ENCODE measurements at places on chromosomes 6 and 20.

GRCh38 chr20:56716806-56717205 is 87.7 kb downstream of the TFAP2C start:
- no peak for DNase-seq

DNA sequence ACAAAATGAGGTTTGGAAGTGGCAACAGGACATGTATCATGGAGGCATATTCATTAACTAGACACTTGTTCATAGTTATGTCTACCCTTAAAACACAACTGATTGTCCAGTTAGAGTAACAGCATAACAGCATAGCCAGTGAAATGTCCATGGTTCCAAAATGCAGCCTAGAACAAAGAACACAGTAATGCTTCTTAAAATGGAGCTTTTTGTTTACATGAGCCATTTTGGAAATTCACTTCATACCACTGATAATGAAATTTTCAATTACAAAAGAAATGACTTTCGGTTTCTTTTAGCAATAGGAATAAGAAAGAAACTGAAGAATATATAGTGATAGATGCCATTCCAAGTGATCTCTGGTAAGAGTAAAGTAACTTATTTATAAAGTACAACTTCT is 111.1 kb upstream of the DST start:
- no peak for DNase-seq

DNA sequence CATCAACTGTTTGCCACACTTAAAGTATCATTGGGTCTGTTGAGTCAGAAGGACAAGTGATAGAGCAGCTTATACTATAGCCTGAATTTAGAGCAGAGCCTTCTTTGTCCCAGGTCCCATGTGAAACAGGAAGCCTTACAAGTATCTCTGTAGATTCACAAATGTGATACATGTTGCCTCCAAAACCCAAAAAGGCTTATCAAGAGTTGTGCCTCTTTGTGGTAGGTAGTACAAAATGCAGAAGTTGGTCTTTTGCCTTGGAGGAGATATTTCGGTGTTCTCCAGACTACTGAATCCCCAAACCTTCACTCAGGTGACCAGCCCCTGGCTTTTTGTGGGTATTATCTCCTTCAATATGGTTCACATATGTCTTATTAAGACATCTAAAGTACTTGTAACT is 172.8 kb upstream of the PROKR2 start:
- no peak for DNase-seq

DNA sequence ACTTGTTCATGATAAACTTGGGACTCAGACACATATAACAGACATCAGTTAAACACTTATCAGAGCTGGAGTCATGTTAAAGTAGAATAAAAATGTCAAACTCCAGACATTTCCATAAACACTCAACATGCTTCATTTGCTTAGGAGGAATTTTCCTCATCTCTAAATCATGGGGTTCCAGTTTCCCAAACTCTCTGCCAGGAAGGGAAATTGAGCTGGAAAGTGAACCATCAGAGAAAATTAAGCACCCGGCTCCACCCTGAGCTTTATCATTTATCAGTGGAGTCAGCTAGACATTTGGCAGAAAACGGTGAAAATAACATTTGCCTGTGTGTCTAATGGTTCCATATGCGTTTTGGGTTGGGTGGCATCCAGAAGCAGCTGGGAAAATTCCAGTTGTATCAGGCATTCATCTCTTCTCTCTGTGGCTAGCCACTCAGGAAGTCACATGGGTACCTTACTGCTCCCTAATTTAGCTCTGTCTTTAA is 25.3 kb upstream of the ZNFX1 start:
- DNase-seq: no peak

DNA sequence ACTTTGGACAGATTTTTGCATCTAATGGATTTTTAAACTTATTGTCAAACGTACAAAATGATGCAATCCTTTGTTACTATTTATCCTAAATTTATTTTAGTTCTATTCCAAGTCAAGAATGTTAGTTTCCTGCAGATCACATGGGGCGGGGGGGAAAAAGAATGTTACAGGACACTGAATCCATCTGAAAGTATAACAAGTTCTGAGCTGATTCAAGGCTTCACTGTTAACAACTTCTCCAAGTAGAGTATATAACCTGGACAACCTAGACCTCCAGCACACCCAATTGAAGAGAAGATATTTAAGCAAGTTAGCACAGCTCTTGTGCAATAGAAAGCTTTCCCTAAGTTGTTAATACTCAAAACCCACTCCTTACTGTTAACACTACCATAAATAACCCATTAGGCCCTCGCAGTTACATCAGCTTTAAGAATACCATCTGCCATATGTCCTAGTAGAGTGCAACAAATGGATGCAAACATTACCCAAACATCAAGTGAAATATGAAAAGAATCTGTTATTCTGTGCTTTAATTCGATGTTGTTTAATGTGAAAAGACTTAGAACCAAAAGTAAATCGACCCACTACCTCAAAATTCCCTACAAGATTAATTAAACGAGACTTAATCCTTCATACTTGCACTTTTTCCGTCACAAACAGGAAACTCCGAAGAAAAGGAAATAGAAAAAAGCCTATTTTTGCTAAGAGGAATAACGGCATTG is 1.3 kb downstream of the SEC63 start:
- no peak for DNase-seq

DNA sequence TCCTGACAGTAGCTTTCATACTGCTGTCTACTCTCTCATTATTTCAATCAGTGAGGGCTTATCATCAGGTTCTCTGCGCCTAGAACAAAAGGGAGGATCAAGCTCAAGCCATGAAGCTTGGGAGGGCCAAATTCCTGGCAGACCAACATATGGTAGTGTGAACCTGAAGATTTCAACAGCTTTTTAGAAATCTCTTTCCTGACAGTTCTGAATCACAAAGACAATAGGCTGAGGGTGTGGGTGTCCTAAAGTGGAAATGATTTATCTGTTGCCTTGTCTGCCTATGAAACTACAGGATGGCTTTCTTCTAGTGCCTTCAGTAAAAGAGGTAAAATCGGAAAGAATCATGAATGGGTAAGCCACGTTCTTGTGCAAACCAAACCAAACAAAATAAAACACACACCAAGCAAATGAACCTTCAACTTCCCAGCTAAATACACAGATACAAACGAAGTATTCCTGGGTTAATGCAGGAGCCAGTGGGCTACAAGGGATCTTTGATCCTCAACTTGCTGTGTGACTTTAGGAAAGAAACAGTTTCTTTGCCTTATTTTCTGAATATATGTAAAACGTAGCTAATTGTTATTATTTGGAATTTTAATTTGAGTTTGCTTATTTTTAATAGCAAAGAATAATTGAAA is 2.7 kb upstream of the RHAG start:
- no peak for DNase-seq

DNA sequence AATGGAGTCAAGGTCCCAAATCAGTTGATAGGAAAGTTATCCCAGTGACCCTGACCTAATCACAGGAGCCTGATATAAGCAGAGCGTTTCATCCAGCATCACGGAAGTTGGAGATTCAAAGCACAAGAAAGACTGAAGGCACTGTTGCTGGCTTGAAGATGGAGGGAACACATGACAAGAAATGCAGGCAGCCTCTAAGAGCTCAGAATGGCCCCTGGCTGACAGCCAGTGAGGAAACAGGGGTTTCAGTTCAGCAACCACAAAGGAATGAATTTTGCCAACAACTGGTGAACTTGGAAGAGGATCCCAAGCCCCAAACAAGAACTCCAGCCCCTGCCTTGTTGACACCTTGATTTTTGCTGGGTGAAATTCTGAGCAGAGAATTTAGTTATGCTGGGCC is 778.5 kb downstream of the MAFB start:
- no peak for DNase-seq

DNA sequence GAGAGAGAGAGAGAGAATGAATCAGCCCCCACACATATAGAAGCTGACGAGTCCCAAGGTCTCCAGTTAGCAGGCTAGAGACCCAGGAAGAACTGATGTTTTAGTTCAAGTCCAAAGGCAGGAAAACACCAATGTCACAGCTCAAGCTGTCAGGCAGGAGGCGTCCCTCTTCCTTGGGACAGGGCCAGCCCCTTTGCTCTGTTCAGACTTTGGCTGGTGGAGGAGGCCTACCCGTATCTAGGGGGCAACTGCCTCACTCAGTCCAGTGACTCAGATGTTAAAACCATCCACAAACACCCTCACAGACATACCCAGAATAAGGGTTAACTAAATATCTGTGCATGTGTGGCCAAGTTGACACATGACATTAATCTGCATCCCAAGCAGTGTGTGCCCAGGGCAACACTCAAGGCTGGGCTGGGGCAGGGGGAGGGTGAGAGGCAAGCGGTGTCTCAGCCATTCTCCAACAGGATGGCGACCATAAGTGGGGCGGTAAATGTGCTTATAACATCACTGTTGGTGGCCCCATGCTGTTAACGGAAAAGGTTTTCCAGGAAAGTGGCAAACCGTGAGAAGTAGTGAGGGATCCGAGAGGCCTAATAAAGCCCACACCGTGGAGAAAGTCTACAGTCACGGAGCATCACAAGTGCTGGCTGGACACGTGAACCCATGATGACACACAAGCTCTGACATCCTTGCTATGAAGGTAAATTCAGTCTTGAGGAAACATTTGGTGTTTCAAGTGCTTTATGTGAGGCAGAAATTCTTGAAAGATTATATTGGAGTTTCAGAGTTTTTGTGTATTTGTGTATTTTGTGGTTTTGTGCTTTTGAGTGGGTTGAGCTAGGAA is 28.1 kb downstream of the RAMACL start:
- no peak for DNase-seq

DNA sequence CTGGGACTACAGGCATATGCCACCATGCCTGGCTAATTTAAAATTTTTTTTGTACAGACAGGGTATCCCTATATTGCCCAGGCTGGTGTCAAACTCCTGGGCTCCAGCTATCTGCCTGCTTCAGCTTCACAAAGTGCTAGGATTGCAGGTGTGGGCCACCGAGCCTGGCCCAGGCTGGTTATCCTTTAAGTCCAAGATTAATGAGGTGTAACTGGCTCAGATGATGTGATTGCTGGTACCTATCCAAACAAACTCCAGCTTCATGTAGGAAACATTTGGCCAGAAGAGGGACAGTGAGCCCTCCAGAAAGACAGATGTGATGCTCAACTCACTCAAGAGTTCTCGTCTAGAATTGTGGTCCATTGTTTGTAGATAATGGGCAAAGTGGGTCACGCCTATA is 9.2 kb upstream of the ZNF318 start:
- DNase-seq: no peak
